ENCODE measurements at places on chromosomes 1 and 21.

GRCh38 chr1:166202546-166202945, 35.7 kb upstream of the FAM78B start:
- DNase-seq: no peak

DNA sequence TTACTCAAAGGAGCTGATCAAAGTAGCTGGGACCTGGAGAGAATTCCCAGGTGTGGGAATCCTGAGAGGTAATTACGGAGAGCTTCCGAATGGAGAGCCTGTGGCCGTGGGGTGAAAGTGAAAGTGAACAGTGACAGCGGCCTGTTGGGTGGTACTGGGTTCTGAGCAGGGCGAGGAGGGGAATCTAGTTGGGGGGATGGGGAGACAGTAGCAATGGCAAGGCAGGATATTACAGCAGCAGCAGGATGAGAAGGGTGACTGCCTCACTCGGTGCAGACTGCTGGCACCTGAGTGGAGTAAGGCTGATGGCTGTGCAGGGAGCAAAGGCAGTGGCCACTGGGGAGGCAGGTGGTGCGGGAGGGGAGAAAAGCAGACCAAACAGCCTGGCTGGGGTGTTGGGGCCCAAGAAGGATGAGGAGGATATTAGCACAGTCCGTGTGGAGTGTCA, 70.3 kb upstream of the PRDX6 start:
- DNase-seq: no peak

- no peak for DNase-seq
Measured at GRCh38 chr1:16017461-16018303, at the start of gene HSPB7. Gene HSPB7, minus strand, starts transcription at chr1:16018043. Its CDS starts 80 bp downstream, at chr1:16017963.

- no peak for DNase-seq
Measured at GRCh38 chr1:8197493-8198282, 120.2 kb upstream of the SLC45A1 start.

GRCh38 chr1:157104598-157105293, 5.1 kb upstream of the ETV3L start:
- no peak for DNase-seq

DNA sequence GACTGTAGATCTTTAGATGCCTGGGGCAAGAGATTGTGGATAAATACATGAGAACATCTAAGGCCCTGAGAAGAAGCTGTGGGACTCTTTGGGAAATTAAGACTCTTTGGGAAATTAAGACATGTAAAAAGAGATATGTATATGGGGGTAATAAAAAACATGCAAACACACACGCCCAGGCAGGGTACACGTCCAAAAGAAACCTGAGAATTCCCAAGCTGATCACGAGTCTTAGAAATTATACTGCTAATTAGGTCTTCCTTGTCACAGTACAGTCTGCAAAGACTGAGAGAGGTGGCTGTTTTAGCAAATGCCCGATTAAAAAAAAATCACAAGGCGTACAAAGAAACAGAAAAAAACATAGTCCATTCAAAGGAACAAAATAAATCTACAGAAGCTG, 39.3 kb upstream of the ERO1B start:
- DNase-seq: no peak

GRCh38 chr1:59218521-59219236, 78.2 kb upstream of the FGGY start:
- no peak for DNase-seq

DNA sequence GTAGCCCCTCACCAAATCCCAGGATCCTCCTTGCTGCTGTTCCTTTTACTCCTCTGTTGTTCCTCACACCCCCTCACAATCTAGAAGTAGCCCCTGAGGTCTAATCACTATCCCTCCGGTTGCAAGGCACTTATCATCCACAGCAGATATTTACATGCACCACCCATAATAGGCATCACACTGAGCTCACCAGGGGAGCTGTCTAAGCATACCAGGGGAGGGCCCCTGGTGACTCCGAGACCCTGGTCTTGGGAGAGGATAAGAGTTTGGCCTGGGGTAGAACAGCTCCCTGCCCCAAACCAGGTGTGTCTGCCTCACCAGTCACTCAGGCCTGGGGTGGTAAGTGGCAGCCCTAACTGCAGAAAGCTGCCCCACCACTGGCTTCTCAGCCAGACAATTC, 37.3 kb upstream of the ZC3H12A start:
- no peak for DNase-seq

DNA sequence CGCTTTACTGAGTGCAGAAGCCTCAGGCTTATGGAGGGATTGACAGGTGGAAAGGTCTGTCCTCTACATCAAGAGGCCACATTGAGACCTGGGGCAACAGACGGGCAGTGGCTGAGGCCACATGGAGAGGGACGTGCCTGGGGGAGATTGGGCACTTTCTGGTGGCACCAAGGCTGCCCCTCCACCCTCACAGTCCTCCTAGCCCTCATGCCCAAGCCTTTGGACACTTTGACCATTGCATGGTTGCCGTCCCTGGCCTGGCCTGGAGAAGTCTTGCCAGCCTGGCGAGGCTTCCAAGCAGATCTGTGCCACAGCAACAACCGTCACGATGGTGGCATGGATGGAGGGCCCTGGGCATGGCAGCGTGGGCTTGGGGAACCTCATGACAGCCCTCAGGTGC, 192.1 kb upstream of the VAMP3 start:
- no peak for DNase-seq

DNA sequence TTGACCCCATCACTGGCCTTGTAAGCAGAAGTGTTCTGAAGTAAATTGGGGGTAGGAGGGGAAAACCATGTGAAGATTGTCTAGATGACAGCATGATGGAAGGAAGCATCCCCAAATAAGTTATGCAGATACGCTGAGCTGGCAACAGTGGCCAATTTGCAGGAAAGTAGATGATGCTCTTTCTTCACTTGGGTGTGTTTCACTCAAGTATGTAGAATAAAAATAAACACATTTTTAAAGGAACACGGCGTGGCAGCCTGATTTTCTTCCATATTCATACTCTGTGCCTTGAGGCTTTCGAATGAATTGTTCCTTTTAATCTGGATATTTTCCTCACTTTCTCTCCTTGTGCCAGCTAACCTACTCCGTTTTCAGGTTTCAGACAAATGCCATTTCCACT, 295.5 kb upstream of the DPYD start:
- no peak for DNase-seq

- DNase-seq: no peak
Measured at GRCh38 chr1:176801514-176802020, 338.6 kb downstream of the PAPPA2 start.

DNA sequence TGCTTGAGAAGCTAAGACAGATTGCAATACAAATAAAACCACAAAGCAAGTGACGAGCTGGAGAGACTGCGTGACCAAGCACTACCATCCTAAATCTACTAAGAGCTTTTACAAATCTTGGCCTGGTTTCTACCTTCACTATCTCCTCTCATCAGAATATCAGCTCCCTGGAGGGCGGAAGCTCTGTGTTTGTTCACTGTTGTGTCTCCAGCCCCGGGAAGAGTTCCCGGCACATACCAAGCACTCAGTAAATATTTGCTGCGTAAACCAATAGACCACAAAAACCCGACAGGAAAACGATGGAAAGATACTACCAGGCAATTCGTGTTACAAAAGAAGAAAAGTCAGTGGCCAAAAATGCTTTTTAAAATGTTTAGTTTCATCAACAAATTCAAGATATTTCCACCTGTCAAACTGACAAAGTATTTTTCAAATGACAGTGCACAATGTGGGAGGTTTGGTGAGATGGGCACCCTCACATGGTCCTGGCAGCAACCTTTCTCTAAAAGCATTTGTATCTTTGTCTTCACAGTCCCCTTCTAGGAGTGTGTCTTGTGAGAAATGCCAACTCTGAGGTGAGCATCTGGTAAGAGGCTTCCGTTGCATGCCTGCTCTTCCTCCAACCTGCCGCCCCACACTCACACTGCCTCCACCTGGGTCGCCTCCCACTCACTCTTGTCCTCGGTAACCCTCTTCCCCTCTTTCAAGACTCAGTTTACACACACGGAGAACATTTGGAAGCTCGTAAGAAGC, 34.7 kb downstream of the SLC1A7 start:
- no peak for DNase-seq

GRCh38 chr21:34619841-34620665, 5.1 kb upstream of the RCAN1 start:
- no peak for DNase-seq

GRCh38 chr1:207950750-207951149, 39.8 kb upstream of the CD34 start:
- DNase-seq: no peak

DNA sequence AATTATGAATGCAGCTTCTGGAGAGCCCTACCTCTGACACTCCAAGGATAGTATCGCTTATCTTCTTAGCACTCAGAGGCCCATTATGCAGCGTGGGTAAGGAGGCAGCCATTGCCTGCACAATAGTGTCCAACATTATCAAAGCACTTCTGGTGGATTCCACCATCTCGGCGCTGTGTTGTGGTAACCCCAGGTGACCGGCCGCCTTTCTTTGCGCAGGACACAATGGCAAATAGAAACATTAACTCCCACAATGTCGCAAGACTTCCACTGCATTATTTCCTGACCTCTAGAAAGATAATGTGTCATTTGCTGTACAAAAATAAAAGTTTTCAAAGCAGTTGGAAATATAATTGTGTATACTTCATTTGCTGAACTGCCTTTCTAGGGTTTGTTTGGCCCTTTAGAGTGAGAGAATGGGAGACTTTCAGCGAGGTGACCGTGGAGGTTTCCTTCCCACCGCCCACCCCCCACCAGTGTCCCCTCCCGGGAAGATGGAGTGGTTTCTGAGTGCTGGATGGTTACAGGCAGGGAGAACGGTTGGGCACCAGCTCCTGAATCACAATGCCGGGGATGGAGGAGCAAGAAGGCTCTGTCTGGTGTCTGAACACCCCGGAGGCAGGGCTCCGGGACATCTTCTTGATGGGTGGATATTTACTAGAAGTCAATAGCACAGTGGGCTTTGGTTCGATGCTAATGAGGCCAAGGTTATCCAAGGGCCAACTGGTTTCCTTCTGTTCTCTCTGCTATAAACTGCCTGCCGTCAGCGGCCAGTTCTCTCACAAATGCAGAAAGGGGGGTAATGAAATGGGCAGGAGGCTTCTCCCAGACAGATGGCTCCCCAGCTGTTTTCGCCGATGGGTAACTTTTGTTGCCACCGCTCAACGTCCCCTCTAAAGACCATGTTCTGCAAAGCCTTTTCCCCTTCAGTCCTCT, 215.4 kb upstream of the PROX1 start:
- no peak for DNase-seq

- no peak for DNase-seq
Measured at GRCh38 chr21:43632373-43632905, 26.8 kb downstream of the HSF2BP start.

GRCh38 chr1:29218223-29218622, 12.5 kb downstream of the MECR start:
- DNase-seq: no peak

DNA sequence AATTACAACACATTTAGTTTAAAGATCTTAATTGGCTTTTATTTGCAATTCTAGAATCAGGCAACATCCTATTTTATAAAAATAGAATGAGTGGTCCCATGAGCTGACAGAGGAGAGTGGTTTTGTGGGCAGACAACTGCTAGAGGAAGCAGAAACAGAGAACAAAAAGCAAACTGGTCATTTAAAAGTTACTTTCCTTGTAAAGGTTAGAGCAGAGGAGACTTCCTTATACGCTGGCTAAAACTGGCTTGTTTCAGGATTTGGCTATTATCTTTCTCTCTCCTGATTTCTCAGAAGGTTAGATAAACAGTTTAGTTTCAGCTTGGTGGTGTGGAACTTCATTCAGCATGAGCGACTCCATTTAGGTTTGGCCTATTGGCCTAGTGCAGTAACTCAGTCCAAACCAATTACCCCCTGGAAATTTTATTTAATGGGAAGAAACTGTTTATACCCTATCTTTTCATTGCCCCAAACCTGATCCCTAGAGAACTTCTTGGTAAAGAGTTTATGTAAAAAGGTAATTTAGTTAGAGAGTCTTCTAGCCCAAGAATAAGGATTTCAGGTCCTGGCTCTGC, 32.2 kb upstream of the IL20 start:
- no peak for DNase-seq

DNA sequence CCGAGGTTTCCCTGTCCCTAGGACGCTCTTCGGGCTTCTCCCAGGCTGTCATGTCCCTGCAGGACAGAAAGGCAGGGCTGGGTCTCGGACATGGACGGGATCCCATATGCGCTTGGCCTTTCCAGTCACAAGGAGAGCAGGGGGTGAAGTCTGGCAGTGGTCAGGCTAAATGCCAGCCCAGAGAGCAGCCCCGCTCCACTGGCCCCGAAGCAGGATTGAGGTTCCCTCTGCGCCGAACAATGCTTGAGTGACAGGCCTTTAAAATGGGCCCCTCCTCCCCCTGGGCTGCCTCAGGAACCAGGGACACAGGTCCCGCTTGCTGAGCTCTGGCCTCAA, 12.7 kb downstream of the DRAXIN start:
- DNase-seq: no peak

- no peak for DNase-seq
Measured at GRCh38 chr1:55230659-55231058, 15.5 kb upstream of the USP24 start.

DNA sequence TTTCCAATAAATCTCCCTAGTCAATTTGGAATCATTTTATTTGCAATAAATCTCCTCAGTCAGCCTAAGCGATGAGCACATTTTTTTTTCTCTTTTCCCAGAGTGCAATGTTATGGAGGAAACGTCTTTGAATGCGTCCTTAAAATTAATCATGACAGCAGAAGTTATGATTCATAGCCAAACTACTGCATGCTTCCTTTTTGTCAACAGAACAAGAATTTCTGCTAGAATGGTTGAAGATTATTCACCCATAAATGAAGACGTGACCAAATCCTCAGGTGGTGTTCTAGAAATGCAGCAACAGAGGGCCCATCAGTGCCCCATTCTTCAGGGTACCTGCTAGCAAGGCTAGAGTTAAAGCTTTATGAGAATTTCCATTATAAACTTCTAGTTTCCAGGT, 407.9 kb upstream of the PKN2 start:
- DNase-seq: no peak
